Activated CD8-positive, alpha-beta memory T cell treated with anti-CD3 and anti-CD28 coated beads for 36 hours (primary cell): ENCODE measurements at places on chromosomes 6 and 20. TPM values are rescaled to one million over a fixed set of nuclear protein-coding genes. Genes with fewer than 3 reads are reported as not detected.

Gene BMP7
- total RNA-seq = not detected

Gene PCSK2
- not detected for total RNA-seq

Gene CYP24A1
- 0.34 TPM for total RNA-seq

Gene GTSF1L
- not detected for total RNA-seq

Gene DSTN
- 75.3 TPM for total RNA-seq

Gene PPP2R5D
- total RNA-seq = 50.3 TPM

Gene C6orf15
- total RNA-seq = not detected

Gene ARFRP1
- total RNA-seq = 63.7 TPM

Gene CST2
- total RNA-seq = not detected
